ENCODE measurements at places on chromosomes 11 and 22.

GRCh38 chr11:97140885-97141494 is 751.2 kb downstream of the JRKL start:
- DNase-seq = no peak

GRCh38 chr22:47337161-47337621 is 574.7 kb downstream of the TBC1D22A start:
- DNase-seq = peak; percentile 6

- DNase-seq = no peak
Measured at GRCh38 chr11:9851366-9851765, 187.5 kb downstream of the SWAP70 start.

GRCh38 chr11:123796226-123796625 is 9.9 kb downstream of the OR6M1 start:
- DNase-seq = no peak

- DNase-seq = no peak
Measured at GRCh38 chr11:112694813-112695212, 266.4 kb upstream of the NCAM1 start.

- DNase-seq = no peak
Measured at GRCh38 chr11:121618516-121618915, 165.7 kb upstream of the SORL1-AS1 start.

DNA sequence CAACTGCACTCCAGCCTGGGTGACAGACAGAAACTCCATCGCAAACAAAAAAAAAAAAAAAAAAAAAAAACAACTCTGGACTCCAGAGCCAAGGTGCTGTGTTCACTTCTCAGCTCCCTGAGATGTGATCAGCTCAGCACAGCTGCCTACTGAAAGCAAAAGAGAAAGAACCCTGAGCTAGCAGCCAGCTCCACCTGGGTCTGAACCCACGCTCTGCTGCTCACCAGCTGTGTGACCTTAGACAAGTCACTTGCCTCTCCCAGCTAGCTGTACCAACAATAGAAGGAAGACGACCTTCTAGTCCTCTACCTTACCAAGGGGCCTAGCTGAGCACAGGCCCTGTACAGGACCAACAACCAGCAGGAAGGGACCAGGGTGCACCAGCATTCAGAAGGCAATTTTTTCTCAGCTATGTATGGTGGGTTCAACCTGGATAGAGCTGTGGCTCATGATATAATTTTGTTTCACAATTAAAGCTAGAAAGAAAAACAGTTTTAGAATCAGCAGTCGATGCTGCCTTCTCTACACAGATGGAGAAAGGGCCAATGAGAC is 3.8 kb downstream of the DGCR2 start:
- DNase-seq = no peak

GRCh38 chr22:23383491-23384361 is 196.4 kb downstream of the IGLL1 start:
- DNase-seq = no peak

Data from substantia nigra (tissue), 51 donors.